ENCODE measurements at places on chromosomes 6 and 20. TPM values are rescaled to one million over a fixed set of nuclear protein-coding genes. Genes with fewer than 3 reads are reported as not detected.

GRCh38 chr6:124962639-124963415, 590 bp downstream of the RNF217 start:
- peak; percentile 45 for DNase-seq

DNA sequence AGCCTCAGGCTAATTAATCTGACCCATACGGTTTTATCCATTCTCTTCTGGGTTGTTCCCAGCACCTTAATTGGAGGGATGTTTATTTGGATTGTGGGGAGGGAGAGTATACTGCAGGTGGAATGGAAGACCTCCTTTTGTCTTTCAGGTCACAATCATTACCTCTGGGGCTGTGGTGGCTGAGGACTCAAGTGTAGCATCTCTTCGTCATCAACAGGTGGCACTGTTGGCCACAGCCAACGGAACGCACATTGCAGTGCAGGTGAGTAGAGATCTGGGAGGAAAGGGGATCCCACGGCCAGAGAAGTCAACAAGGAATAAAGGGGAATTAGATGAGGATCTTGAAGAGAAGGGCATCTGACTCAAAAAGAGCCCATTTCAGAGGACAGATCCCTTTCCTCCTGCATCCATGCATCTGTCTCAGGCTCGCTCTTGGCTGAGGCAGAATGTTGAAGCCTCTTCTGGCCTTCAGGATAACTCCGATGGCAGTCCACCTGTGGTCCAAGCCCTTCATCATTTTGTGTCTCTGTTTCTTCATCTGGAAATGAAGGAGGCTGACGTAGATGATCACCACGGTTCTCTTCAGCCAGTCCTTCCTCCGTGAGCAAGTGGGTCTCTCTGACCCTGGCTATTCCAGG, 3.2 kb upstream of the DEF6 start:
- no peak for DNase-seq

DNA sequence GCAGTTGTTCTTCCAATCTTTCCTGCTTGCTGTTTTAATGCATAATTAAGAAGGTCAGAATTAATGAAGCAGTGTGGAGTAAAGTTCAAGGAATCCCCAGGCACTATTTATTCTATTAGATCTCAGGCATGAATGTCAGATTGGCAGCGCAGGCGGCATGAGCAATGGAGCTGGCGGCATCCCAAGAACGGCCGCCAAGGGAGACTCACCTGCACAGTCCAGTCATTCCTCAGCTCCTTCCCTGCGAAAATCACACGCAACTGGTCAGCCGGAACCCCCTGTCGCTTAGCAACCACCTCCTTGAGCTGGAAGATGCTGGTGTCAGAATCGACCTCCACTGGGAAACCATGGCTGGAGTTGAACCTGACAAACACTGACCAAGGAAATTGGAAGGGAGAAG, 284.5 kb downstream of the PRKN start:
- DNase-seq, result peak; percentile 27

Gene EFCAB8
- 0.55 TPM for polyA plus RNA-seq
